ENCODE measurements at places on chromosomes 13 and 19.
A peak's percentile ranks its signal among the peaks of the same experiment; 100 is the strongest.

- no peaks in the 10 kb centered on the region for H3K36me3 ChIP-seq
- no peak overlapping the region for H3K27ac ChIP-seq
- no peak for DNase-seq
- H3K4me1 ChIP-seq, result no peaks in the 10 kb centered on the region
- H3K27me3 ChIP-seq, result no peaks in the 10 kb centered on the region
- no peak overlapping the region for H3K4me3 ChIP-seq
Observed at GRCh38 chr13:70407486-70407885, 299.2 kb upstream of the KLHL1 start.

- no peaks in the 10 kb centered on the region for H3K27me3 ChIP-seq
- DNase-seq, result no peak
- H3K4me3 ChIP-seq, result no peak overlapping the region
- H3K36me3 ChIP-seq, result peaks cover 20% of the 10 kb centered on the region
- H3K27ac ChIP-seq, result no peak overlapping the region
Observed at GRCh38 chr13:113954046-113954835, 19.6 kb downstream of the C13orf46 start.

DNA sequence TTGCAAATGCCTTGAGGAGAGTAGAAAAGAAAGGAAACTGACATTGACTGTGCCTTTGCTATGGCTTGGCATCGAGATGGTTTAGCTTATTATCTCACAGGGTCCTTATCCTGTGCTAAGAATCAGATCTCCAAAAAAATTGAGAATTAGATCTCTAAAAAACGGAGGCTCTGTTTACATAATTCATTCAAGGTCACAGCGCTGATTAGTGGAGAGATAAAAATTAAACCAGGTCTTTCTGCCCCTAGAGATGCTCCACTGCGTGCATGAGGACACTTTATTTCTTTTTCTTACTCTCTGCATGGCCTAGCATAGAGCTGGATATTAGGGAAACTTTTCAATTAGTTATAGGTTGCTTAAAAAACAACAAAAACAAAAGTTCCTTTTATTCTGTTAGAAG lies 17.3 kb downstream of the LRCH1 start:
- DNase-seq, result no peak
- no peak overlapping the region for H3K4me3 ChIP-seq
- H3K36me3 ChIP-seq, result peaks cover 6% of the 10 kb centered on the region
- no peak overlapping the region for H3K27ac ChIP-seq
- peaks cover 34% of the 10 kb centered on the region for H3K4me1 ChIP-seq
- H3K27me3 ChIP-seq, result no peaks in the 10 kb centered on the region

- peak overlapping the region; percentile 98 for H3K4me3 ChIP-seq
- no peak for DNase-seq
- H3K4me1 ChIP-seq, result peaks cover 44% of the 10 kb centered on the region
- H3K36me3 ChIP-seq, result no peaks in the 10 kb centered on the region
- peak overlapping the region; percentile 96 for H3K27ac ChIP-seq
Observed at GRCh38 chr13:110308656-110309359, 1.7 kb downstream of the COL4A2 start.

DNA sequence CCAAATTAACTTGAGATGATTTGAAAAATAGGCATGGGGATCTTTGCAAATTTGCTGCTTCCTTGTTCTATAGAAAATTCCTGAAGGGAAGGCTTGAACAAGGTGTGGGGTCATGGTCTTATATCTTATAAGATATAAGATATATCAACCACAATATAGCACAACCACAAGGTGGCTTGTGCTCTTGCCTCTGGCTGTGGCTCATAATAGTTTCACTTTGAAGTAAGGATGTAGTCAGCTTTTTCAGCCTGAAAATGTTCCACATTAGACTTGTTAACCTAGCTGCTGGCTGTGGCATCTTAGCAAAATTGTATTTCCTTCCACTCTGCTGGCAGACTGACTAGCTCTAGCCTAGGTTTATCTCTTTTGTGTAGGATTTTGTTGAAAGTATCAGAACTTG lies 169.7 kb downstream of the KLF5 start:
- H3K27ac ChIP-seq, result no peak overlapping the region
- no peaks in the 10 kb centered on the region for H3K4me1 ChIP-seq
- DNase-seq, result no peak
- H3K27me3 ChIP-seq, result no peaks in the 10 kb centered on the region
- no peak overlapping the region for H3K4me3 ChIP-seq

Measured in neural crest cell (in vitro differentiated cells).